ENCODE measurements at places on chromosomes 5 and 9.

GRCh38 chr5:168302785-168303184, 11.3 kb downstream of the WWC1 start:
- DNase-seq: no peak

DNA sequence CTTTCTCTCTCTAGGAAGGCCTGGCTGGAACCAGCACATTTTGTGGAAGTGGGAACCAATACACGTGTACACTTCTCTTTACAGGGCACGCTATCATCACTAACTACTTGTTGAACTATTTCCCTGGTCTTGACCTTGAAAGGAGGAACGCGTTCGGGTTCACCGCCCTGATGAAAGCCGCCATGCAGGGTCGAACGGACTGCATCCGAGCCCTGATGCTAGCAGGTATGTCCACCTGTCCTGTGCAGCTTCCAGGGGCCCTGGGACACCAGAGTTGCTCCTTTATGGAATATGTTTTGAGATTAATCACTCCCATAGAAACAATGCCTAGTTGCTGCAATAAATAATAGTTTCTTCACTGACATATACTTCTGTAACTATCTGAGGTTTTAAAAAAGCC, 74.1 kb downstream of the ANKRD33B start:
- no peak for DNase-seq

- no peak for DNase-seq
Observed at GRCh38 chr9:129887334-129888292, 52.4 kb downstream of the USP20 start.

GRCh38 chr5:31023105-31023504, 170.4 kb upstream of the CDH6 start:
- DNase-seq: no peak

- no peak for DNase-seq
Observed at GRCh38 chr9:136572828-136573625, 27.2 kb upstream of the NOTCH1 start.

DNA sequence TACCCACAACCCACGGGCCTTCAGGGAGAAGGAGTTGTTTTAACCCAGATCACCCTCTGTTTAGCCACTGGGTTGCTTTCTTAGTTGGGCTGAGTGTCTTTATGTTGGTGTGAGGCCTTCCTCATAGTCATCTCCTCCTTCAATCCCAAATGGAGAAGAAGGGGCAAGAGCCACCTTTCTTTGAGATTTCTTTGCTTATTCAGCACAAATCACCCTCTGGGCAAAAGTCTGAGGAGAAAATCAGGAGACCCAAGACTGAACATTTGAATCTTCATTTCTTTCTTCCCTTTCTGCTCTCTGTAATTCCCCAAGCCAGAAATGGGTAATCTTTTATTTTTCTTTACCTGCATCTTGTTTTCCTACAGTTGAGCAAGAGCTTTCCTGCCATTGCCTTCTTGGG, 329.0 kb downstream of the TLE4 start:
- DNase-seq: no peak

- no peak for DNase-seq
Observed at GRCh38 chr9:14447103-14447502, 133.2 kb upstream of the NFIB start.

DNA sequence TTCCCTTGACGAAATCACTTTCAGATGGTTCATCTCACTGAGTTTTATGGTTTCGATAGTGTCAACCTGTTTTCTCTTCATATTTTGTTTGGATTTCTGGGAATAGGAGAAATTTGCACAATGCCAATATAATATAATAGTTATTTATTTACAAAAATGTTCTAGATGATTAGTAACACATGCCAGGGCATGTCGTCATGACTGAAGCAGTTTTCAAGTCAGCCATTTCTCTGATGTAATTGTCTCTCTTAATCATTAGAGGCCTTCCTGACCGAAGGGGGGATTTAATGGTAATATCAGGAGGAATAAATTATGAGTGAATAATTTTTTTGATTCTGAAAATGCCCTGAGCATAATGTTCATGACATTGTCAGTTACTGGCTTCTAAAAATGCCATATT, 246.5 kb upstream of the ATP10B start:
- no peak for DNase-seq

DNA sequence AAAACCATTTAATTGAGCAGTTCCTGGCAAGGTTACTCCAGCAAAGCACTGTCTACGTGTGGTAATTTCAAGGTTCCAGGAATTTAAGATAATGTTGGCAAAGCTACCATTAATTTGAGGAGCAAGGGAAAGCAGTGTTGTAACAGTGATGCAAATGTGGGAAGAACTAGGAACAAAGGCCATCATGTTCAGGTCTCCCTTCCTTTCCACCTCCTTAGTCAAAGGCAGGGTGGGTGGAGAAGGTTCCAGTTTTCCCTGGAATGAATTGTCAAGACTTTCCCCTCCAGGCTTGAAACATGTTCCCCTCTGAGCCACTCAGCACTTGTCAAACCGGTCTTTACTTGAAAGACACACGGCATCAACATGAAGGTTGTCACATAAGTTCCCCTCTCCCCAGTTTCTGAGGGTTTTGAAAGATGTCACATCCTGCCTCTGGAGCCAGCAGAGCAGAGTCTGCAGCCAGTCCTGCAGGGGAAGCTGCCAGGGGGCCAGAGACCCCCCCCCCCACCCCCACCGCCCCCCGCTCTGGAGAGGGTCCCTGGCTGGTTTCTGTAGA, 226.0 kb downstream of the GAS1 start:
- DNase-seq: no peak

- DNase-seq: no peak
Observed at GRCh38 chr5:142913728-142914338, 143.7 kb downstream of the ARHGAP26 start.

DNA sequence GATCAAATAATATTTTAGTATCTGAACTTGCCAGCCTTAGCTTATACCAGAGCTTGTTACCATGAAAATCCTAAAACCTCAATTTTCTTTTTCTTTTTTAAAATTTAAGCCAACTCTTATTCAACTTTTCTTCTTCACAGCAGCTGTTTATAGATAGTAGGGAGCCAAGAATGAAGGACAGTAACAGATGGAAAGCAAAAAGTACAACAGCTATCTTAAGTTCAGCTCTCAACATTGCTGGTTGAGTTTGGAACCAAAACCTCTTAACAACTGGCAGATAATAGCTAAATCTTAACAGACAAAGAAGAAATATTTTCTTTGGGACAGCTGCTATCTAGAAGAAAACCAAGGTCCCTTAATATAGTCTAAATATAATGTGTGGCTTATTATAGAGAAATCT, 74.7 kb downstream of the PJA2 start:
- DNase-seq: no peak

DNA sequence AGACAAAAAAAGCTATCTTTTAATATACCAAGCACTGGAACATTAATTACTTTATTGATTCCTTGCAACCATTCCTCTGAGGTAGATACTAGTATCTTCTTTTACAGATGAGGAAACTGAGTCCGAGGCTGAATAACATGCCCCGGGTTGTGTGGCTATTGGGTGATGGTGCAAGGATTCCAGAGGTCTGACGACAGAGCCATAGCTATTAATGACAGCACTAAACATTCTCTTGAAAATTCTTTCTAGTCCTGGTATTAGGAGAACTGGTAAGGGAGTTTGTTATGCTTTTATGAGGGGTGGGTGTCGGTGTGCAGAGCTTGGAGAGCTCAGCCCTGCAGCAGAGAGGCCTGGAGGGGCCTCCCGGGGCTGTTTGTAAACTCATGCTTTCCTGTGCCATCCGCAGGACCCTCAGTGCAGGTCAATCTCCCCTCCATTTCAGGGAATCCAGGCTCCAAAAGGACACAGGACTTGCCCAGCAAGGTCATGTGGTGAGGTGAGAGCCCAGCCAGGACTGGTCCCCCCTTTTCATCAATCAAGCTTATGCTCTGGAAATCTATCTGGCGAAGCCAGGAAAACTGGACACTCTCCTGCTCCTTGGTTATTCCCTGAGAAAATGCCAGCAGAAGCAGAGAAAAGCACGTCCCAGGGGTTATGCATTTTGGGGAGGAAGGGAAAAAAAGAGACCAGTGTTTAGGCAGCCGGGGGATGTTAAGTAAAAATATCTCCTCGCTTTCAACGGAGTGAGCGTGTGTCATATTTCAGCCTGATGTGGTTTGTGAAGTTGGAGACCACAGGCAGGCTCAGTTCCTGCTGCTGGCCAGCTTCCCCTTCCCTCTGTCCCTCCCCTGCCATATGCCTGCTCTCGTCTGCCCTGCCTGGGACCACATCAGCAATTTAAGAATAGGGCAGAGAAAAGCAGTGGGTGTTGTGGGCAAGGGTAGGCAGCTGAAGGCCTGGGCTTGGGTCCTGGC, 3.7 kb downstream of the GSN start:
- no peak for DNase-seq

DNA sequence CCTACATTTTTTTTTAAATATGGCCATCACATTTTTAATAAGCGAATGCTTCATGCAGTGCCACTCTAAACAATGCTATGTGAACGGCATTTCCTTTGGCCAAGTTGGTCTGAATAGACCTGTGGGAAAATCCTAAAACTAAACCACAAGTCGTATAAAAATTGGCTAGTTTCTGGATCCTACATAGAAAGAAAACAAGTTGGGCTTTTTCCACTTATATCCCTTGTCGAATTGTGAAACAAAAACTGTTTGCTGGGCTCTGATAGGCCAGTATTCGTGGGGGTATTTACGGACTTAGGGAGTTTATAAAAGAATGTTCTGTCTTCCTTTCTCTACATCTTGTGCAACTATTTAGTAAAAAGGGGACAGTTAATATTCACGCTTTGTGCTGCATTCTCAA, 153.1 kb upstream of the KLF9 start:
- DNase-seq: no peak

GRCh38 chr5:91556-92263, at the start of gene PLEKHG4B:
Gene PLEKHG4B (plus strand): TSS chr5:92168. CDS start chr5:92232, 64 bp downstream.
- no peak for DNase-seq

DNA sequence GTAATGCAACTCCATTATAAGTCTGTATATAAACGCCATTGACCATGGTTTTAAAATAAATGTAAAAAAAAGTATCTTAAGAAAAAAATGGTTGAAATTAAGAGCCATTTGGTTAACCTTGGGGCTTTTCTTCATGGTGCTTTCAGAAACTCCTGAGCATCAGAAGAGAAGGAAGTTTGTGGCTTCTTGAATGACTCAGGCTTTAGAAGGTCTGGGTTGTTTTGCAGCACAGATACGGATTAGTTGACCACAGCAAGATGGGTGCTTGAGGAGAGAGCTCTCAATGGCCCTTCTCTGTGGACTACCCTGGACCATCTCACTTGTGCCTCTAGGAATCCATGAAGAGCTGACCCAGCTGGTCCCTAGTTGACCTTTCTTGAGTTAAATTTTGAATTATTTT, 189.5 kb downstream of the TMEM38B start:
- DNase-seq: no peak

- no peak for DNase-seq
Observed at GRCh38 chr9:134383148-134383547, 56.9 kb downstream of the RXRA start.

GRCh38 chr5:139110526-139111168, 87.5 kb downstream of the SIL1 start:
- no peak for DNase-seq

GRCh38 chr5:65137631-65138030, 344.1 kb downstream of the ADAMTS6 start:
- peak; percentile 41 for DNase-seq

GRCh38 chr5:88708021-88708420, 175.0 kb downstream of the MEF2C start:
- DNase-seq: no peak

DNA sequence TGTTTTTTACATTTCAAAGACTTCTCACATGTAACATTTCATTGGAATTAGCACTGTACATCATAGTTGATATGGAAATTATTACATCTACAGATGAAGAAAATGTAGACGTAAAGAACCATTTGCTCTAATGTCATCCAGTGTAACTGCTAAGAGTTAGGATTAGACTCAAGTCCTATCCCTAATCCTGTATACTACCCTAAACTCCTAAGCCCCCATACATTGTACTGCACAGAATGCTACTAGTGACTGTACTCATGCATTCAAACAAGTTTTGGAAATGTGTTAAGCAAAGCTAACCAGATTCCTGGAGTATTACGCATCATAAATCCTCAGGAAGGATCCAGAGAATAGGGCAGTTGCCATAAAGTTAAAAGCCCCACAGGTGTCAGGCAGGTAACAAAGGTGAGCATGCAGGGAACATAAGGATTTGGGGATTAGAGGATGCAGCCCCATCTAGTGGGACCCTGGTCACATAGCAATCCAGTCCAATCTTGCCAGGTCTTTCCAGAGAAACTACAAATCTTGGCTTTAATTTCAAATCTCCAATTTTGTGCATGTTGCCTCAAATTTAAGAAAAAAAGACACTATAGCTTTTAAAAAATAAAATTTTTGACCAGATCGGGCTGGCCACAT, 32.0 kb downstream of the HAVCR1 start:
- no peak for DNase-seq

DNA sequence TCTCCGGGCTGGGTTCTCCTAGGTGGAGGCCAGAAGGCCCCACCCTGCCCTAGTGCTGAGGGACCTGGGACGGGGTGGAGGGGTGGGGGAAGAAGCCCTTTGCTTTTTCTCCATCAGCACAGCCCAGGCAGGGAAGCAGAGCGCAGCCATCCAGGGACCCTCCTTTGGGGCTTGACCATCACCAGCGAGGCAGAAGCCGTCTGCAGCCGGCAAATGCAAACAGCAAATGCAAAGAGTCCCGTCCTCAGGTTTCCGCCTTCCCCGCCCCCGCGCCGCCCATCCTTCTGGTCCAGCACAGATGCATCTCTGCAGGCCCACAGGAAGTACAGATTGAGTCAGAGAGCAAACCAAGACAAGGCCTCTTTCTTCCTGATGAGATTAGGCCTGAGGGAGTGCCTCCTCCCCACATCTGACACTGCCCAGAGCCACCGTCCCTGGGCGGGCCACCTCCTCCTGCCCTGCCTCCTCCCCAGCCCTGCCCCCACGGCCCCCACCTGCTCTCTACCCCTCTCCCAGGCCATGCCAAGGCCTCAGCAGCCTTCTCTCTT, 23.4 kb downstream of the CORO2A start:
- no peak for DNase-seq

DNA sequence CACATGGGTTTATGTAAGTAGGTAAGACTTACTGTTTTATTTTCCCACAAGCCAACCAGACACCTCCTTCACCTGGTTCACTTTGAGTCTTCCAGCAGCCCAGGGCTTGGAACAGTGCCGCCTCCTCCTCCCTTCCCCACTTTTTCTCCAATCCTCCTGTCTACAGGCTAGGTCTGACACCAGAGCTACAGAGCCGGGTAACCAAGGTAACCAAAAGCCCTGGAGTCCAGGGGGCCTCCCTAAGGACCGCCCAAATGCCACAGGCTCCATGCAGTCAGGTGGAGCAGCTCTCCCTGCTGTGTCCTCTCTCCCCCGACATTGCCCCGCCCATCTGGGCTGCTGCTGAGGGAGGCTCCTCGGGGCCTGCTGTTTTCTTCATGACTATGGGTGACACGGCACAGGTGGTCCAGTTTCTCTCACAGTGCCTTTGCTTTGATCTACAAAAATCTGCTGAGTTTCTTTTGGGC, 138.0 kb upstream of the EFNA5 start:
- DNase-seq: no peak

DNA sequence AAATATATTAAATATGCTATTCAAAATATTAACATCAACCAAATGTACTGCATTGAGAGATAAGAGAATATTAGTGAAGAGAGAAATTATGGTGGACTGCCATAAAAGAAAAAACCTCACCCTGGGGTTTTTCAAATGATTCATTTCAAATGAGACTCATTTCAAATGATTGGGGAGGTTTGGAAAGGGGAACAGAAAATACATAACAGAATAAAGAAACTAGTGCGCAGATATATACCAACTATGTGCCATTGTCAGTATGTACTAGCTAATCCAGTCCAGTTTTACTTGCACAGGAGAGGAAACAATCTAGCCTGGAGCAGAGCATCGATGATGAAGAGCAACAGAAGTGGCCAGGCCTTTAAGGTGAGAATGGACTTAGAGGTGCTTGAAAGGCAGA, 651.6 kb upstream of the RORB start:
- no peak for DNase-seq

Measured in glomerular endothelial cell (primary cell).